Amniotic stem cell (primary cell): ENCODE measurements at places on chromosomes 5 and 9.

GRCh38 chr9:69215774-69216485, 41.9 kb downstream of the TJP2 start:
- DNase-seq, result no peak

DNA sequence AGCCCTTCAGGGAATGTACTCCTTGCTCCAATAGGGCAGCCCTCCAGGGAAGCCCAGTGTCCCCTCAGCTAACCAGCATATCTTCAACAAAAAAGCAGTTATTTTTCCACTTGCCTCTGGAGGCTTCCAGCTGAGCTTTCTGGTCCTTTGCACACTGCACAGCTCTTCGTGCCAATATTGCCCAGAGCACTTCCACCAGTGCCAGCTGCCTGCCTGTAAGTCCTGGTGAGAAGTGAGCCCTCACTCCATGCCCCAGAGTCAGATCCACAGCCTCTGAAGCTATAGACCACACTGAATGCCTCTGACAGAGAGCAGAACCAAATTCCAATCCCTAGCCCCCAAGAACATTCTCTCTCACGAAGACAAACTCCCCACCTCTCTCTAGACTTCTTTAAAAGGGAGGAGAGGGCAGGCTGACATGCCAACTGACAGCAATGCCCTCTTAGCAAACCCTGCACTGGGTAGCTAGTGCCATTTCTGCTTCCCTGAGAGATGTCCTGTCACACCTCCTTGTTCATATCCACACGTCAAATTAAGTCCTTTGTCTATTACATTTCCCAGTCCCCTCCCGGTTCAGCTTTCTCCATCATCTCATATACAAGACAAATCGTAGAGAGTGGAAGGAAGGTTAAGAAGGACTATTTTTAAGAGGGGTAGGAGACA, 12.7 kb upstream of the HEXB start:
- no peak for DNase-seq

DNA sequence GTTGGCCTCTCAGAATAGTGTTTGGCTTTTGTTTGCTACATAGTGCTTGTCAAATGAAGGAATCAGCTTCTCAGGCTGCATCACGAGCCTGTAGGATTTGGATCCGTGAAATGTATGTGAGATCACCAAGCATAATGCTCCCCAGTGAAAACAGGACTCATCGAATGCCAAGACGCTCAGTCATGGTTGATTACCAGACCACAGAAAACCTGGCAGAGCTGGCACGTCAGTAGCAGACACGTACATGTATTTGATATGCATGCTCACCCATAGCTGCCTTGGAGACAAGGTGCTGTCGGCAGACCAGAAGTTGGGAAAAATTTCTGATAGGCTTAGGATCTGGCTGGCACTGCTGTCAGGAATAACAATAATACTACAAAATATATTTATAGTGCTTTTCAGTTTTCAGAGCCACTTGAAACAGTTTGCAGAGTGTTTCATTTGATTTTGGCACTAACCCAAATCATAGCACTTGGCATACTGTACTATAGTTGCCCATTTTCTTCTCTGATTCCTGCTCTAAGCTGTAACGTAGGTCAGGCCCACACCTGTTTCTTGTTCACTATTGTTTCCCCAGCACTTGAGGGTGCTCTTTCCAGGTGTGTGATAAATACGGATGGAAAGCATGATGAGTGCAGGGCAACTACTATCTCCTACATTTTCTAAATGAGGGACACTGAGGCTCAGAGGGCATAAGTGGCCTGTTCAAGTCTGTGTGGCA, 226.1 kb downstream of the NR3C1 start:
- peak; percentile 94 for DNase-seq

DNA sequence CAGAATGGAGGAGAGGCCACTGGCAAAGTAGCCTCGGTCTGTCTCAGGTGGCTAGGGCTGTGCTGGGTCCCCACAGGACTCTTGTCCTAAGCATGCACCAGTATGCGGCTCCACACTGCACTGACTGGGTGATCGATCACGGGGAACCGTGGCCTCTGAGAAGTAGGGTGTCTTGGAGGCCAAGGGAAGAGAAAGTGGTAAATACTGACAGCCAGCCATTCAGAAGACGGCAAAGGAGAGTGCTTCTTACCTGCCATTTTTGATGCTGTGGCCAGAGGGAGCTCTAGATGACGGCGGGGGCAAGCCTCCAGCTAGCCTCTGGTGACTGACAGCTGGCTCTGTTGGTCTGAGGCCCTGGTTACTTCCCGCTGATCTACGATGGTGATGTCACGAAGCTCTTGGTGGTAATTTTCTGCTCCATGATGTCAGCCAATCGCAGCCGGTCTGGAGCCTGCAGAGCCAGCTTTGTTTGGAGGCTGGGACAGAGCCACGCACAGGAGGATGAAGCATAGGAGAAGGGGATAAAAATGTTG, 40.4 kb upstream of the GADD45G start:
- no peak for DNase-seq

DNA sequence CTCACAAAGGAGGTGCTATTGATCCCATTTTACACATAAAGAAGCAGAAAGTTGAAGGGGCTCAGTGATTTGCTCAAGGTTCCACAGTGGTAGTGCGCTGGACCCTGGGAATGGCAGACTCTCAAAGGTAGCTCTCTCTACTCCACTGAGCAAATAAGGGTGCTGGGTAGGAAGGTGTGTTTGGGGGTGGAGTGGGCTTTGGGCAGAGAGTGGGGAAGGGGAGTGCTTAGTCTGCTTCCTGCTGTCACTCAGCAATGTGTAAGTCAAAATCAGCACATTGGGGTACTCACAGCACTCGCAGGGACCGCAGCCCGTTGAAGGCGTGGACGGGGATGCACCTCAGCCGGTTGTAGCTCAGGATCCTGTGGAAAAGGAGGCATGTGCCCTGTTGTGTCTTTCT, 142.8 kb upstream of the PANK3 start:
- no peak for DNase-seq

GRCh38 chr5:178115814-178116142, 2.4 kb downstream of the N4BP3 start:
- DNase-seq, result no peak

DNA sequence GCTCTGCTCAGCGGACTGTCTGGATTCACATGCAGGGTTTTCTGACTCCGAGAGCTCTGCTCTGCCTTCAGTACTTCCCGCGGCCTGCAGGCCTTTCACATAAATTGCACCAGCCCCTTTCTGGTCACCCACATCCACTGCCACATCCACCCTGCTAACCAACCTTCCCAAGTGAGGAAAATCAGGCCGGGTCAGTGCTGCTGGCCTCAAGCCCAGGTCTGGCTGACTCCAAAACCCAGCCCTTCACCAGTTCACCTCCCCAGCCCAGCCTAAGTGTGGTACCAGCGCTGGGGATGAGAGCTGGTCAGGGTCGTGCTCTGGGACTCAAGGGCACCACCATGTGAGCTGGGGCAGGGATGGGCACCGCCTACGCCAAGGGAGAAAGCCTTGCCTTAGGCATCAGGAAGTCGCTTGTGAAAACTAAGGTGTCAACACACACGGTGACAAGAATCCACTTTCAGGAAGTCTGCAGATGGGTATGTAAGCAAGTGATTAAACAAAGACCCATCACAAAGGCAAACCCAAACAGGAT, 12.3 kb downstream of the LMAN2 start:
- no peak for DNase-seq

DNA sequence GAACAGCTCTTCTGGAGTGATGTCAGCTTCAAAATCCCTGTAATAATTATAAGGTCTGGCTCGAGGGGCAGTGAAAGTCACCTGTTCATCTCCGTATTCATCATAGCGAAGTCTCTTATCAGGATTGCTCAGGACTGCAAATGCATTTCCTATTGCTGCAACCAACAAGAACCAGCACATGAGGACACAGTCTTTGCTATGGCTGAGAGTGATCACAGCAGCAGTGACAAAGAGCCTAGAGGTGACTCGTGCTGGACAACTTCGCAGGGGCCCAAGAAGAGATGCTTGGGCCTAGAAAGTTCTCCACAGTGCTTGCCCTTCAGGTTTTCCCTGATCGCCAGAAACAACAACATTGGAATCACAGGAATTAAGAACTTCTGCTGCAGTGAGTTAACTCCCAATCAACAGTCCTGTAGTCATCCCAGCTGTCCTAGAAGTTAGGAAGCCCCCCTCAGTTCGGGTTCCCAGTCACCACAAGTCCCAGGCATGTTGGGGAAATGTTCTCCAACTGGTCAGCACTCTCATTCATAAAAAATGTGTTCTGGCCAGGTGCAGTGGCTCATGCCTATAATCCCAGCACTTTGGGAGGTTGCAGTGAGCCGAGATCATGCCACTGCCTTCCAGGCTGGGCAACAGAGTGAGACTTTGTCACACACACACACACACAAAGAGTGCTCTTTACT, 13.0 kb downstream of the DNAJC18 start:
- no peak for DNase-seq

DNA sequence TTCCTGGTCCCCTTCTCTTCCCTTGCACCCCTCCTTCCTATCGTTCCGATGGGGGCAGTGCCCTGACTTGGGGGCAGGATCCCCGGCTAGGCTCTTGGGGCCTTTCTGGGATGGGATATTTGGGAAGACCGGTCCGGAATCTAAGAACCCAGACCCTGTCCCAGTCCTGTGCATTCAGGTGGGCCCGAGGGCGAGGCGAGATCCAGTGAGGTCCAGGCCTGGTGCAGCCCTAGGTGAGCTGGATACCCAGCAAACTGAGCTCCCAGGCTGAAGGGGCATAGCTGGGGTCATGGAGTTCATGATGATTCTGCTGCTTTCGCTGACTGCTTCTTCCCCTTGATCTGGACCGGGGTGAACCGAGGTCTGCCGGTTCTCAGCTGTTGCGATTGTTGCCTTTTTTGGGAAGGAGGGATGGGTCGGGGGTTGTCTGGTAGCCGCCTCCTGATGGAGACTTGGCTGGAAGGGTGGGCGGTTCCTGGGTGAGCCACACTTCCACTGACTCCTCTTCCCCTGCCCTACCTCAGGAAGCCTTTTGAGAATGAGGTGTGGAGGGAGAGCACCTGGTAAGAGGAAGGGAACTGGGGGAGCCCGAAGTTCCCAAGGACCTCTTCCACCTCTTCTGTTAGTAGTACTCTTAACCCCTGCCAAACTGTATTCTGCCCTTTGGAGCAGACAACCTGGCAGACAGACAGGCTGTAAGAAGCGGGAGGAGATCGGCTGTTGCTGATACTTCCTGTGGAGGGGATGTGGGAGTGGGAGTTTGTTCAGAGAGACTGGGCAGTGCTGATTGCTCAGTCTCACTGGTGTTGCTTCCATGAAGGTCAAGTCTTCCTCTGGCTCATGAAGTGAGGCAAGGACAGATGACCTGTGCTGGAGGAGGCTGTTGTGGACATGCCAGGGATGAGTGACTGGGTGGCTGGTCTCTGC, 1.0 kb downstream of the LRRC8A start:
- no peak for DNase-seq

- DNase-seq, result no peak
These were observed 10.5 kb downstream of the FBXO4 start for GRCh38 chr5:41935544-41935943.

DNA sequence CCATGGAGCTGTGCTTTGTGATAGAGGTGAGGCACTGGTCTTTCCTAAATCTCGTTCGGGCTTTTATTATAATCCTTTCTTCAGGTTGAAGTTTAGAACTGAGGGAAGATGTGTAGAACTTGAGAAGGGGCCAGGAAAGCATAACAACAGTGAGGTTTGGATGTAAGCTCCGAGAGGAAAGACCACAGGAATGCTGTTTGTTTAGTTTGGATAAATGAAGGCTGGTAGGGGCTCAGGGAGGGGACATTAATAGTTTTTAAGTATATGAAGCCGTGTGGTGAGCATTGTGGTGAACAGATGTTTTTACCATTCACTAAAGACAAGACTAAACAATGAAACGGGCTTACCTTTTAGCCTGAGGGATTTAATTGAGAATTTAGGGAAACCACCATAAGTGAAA, 130.8 kb downstream of the ARHGAP26 start:
- DNase-seq, result peak; percentile 44

- DNase-seq, result no peak
These were observed 39.2 kb downstream of the NADK2 start for GRCh38 chr5:36202521-36202961.

DNA sequence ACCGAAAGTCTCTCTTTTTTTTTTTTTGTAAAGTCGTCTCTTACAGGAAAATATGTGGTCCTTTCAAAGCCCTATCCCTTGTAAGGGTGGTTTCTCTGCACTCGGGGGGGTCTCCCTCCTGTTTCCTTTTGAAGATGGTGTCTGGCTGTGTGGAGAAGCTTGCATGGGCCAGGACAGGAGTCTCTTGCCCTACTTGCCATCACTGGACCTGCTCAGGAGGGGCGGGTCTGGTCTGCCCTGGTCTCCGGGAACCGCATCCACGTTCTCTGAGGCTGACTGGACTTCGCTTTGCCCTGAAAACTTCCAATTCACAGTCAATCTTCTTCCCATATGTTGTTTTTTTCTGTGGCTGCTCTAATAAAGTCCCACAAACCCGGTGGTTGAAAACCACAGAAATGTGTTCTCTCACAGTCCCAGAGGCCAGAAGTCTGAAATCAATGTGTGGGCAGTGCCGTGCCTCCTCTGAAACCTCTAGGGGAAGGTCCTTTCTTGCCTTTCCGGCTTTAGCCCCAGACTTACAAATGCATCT, 92.9 kb upstream of the IER5L start:
- DNase-seq, result no peak

GRCh38 chr9:32801530-32801929, 18.2 kb downstream of the TMEM215 start:
- DNase-seq, result no peak

DNA sequence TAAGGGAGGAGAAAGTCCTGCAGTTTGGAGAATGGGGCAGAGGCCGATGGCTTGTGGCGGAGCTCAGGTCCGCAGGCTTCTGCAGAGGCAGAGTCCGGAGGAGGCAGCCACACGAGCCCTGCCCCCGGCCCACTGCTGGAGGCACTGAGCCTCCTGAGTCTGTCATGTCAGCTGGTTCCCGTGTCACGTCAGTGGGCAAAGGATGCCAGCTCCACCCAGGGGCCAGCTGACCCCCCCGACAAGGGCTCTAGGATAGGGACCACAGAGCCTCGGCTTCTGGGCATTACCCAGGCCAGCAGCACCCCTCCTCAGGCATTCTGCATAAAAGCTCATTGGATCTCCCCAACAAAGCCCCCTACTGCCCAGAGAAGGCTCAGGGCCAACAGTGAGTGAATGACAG, 8.5 kb downstream of the SH3PXD2B start:
- DNase-seq, result no peak

- DNase-seq, result no peak
These were observed 59.8 kb downstream of the TNFSF15 start for GRCh38 chr9:114745879-114746550.

GRCh38 chr5:154478224-154478565, at the start of gene HAND1:
TSS of gene HAND1 (minus strand) at chr5:154478227. CDS start at chr5:154478008, 219 bp downstream.
- no peak for DNase-seq

DNA sequence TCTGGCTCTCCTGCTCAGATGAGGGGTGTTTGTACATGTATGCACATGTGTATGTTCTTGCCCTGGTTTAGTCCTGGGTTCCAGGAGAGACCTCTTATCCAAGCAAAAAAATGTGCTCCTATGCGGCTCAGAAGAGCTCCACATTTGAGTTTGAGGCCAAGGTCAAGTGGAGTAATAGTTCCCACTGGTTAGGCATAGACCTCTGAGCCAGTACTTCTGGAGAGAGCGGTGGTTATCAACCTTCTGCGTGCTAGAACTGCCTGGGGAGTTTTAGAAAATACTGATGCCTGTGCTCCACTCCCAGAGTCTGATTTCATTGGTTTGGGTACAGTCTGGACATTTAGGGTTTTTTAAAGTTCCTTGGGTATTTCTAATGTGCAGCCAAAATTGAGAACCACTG, 51.5 kb downstream of the LIX1 start:
- no peak for DNase-seq
